A673 (cell line): ENCODE measurements at places on chromosomes 1 and 21. TPM values are rescaled to one million over a fixed set of nuclear protein-coding genes. Genes with fewer than 3 reads are reported as not detected.

DNA sequence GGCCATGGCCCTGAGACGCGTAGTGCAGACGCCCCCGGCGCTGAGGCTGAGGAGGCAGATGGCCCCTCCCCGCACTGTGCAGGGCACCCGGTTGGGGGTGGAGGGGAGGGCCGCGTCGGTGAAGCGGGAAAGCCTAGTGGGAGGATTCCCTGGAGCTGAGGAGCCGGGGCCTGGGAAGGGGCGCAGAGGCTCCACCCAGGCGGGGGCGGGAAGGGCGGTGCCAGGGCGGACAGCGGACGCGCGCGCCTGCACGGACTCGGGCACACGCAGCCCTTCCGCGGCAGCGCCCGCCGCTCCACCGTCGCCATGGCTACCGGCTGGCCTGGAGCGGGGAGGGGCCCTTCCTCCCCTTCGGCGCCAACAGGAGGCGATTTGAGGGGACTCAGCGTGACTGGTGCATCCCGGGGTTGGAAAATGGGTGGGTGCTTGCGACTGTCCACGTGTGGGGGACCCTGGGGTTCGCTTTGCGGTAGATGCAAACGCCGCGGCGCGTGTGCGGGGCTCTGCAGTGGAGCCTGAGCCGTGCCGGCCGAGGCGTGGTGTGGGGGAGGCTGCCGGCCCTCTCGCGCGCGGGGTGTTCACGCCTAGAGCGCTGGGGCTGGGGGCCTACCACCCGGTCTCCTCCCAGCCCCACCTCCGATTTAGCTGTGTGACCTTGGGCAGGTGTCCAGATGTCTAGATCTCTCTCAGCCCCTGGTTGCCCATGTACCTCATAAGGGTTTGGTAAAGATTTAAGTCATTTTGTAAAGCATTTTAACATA is 35.1 kb downstream of the PTPRF start:
- peak; percentile 80 for DNase-seq

UBL4B gene
- total RNA-seq, result not detected in 2 replicates

- no peak for DNase-seq
These were observed 22.3 kb downstream of the TRIM62 start for GRCh38 chr1:33159577-33159976.

GBP3 gene
- total RNA-seq, result 2.6 and 6.3 TPM in 2 replicates

- peak; percentile 98 for DNase-seq
These were observed 16.0 kb upstream of the POU3F1 start for GRCh38 chr1:38062361-38063288.

- DNase-seq, result peak; percentile 60
These were observed 12.8 kb upstream of the LMX1A start for GRCh38 chr1:165369255-165369848.

PRELP gene
- total RNA-seq, result not detected in 2 replicates

TAF5L gene
- 27.8 and 33.4 TPM in 2 replicates for total RNA-seq

GRCh38 chr1:112889052-112889768 is 66.8 kb downstream of the SLC16A1 start:
- DNase-seq, result no peak

SPOCD1 gene
- total RNA-seq, result 0.58 and 0.85 TPM in 2 replicates

DNA sequence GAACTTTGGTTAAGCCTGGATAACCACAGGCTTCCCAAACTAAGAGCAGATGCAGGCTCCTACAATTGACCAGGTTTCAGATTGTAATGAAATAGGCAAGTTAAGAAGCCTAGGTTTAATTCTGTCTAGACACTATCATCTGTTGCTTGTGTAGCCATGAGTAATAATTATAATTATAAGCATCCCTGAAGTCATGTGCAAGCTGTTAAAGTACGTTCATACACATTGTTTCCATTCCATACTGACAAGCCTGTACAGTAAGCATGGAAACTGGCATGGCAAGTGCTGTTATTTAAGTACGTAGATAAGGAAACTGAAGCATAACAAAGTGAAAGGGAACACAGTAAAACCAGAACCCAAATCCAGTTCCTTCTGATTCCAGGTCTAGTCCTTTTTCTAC is 557.2 kb upstream of the BEND5 start:
- no peak for DNase-seq

GRCh38 chr1:15722836-15723532 is 13.1 kb upstream of the SLC25A34 start:
- DNase-seq, result no peak

PRR9 gene
- not detected in 2 replicates for total RNA-seq

DNA sequence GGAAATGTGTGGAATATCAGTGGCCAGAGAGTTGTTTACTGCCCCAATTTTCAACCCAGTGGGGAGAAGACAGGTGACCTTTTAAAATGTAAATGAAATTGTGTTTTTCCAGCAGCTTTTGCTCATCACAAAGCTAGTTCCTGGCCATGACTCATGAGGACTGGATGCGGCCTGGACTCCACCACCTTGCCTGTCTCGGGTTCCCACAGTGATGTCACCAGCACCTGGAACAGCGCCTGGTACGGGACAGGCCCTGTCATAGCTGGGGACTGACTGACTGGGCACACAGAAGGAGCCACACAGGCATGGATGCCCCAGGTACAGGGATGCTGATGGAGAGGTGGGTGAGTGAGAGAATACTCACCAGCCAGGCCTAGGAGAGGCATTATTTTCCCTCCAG is 277.1 kb downstream of the AJAP1 start:
- DNase-seq, result no peak

MACF1 gene
- 261 and 265 TPM in 2 replicates for total RNA-seq

DNA sequence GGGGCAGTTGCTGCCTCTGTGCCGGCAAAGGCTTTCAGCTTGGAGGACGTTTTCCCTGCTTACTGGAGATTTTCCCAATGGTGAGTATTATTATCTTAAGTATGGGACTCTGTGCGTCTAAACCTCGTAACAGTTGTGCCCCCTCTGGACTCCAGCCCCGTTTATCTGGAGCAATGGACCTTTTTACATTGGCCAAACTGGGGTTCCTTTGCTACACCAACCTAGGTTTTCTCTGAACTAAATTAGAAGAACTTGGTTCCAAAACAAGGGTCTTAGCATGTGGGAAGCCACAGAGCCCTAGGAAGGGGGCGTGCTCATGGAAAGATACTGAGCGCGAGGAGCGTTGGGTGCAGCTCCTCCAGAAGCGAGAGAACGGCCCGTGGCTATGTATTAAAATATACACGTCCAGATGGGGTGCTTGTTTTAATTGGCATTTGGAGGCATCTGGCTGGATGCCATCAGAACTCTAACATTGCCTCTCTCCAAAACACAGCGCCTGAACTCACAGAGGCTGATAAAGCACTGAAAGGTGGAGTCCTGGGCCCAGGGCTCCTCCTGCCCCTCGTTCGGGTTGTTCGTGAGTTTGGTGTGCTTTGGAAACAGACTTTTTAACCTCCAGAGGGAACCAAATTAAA is 28.4 kb downstream of the POFUT2 start:
- DNase-seq, result no peak

- no peak for DNase-seq
These were observed 7.8 kb upstream of the CTSK start for GRCh38 chr1:150815871-150816270.

- no peak for DNase-seq
These were observed 206.3 kb upstream of the KCTD3 start for GRCh38 chr1:215360758-215361157.

GRCh38 chr1:14724246-14724645 is 125.8 kb downstream of the KAZN start:
- DNase-seq, result no peak

- DNase-seq, result peak; percentile 54
These were observed 143.1 kb downstream of the PHTF1 start for GRCh38 chr1:113616156-113616555.

DNA sequence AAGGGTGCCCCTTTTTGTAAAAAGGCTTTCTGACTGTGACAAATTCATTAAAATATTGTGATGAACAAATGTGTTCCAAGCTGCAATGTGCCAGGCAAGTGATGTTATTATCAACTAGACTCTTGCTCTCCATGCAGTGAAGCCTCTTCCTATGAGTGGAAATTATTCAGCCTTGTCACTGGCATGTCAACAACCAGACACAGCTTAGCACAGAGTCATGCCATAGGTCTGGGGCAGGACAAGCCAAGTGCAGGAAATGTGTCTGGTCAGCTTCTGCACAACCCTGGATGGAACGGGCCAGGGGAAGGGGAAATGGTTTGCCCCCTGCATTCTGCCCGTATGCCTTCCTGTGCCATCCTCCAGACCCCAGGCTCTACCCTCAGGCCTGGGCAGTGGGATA is 27.4 kb upstream of the GJA5 start:
- no peak for DNase-seq

DNA sequence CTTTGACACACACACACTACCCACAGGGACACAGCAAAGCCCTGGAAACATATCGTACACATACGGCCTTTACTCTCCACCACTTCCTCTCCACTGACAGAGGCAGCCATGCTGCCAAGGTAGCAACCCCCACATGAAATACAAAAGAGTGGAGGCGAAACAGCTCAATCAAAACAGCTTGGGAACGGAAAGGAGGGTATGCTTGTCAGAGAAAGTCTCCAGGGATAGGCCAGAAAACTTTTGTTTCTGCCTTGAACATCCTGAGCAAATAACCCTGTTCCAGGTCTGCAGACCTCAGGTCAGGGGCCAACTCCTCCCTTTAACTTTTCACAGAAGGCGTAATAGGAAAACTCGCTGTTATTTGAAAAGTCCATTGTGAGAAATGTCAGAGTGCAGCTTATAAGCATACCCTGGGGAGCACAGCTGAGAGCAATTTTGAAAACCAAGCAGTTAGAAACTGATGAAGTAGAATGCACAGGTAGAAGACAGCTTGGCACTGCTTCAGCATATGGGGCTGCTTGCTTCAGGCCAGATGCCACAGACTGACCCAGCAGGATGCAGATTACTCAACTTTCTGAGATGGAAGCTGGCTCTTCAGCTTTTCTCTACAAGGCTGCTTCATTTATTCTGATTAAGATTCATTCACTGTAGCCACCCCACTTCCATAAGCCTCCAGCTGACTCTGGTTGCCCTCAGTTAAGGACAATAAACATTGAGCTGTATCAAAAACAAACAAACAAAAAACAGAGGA is 18.0 kb downstream of the KIAA0319L start:
- DNase-seq, result no peak

- peak; percentile 4 for DNase-seq
These were observed 920 bp downstream of the MTR start for GRCh38 chr1:236795757-236796667.

- DNase-seq, result no peak
These were observed 627.4 kb downstream of the LMO4 start for GRCh38 chr1:87956072-87956471.

- DNase-seq, result peak; percentile 40
These were observed 36.5 kb upstream of the AGBL4 start for GRCh38 chr1:50060279-50060678.

MTARC2 gene
- total RNA-seq, result 0.55 TPM in 1 of 2 replicates, not detected in the other

PRRX1 gene
- 4.5 and 5.6 TPM in 2 replicates for total RNA-seq

FCRL5 gene
- not detected in 2 replicates for total RNA-seq

TCHH gene
- 0.24 and 0.28 TPM in 2 replicates for total RNA-seq

TNNI3K gene
- total RNA-seq, result not detected in 2 replicates

CTSE gene
- total RNA-seq, result 0.39 TPM in 1 of 2 replicates, not detected in the other

DNA sequence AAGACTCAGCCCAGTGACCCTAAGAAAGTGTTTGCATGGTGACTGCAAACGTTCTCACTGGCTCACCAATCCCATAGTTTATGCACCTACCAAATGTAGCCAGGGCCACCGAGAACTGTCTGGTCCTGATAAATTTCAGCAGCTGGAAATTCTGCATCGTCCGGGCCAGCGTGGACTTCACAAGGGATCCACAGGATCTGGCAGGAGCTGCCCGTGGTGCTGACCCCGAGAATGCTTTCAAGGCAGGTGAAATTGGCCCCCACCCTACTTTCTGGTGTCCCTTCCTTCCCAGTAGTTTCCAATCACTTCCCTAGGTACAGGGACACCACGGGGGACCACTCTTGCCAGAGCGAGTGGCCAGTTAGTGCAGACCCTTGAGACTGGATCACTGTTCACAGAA is 26.2 kb downstream of the UBASH3A start:
- no peak for DNase-seq

NR1I3 gene
- total RNA-seq, result not detected in 2 replicates

- DNase-seq, result peak; percentile 59
These were observed 2.2 kb downstream of the TCEA3 start for GRCh38 chr1:23422241-23422877.

KCNA3 gene
- total RNA-seq, result 0.15 and 0.43 TPM in 2 replicates

DNA sequence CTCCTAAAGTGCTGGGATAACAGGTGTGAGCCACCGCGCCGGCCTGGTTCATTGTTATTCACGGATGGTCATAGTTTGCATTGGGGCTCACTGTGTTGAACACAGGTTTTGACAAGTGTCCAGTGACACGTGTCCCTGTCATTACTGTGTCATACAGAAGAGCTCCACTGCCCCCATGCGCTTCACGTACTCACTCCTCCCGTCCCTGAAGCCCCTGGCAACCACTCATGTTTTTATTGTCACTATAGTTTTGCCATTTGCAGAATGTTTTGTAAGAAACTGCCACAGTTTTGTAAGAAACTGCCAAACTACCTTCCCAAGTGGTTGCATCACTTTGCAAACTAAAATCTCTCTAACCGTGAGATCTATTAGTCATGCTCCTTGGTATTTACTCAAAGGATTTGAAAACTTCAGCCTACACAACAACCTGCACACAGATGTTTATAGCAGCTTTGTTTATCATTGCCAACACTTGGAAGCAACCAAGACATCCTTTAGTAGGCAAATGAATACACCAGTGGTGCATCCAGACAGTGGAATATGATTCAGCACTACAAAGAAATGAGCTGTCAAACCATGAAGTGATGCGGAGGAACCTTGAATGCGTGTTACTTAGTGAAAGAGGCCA is 163.2 kb upstream of the COL6A1 start:
- no peak for DNase-seq

GRCh38 chr21:16587141-16587581 is 857.4 kb downstream of the USP25 start:
- DNase-seq, result peak; percentile 7
